M059J (cell line): ENCODE measurements at places on chromosomes 2 and 18.

DNA sequence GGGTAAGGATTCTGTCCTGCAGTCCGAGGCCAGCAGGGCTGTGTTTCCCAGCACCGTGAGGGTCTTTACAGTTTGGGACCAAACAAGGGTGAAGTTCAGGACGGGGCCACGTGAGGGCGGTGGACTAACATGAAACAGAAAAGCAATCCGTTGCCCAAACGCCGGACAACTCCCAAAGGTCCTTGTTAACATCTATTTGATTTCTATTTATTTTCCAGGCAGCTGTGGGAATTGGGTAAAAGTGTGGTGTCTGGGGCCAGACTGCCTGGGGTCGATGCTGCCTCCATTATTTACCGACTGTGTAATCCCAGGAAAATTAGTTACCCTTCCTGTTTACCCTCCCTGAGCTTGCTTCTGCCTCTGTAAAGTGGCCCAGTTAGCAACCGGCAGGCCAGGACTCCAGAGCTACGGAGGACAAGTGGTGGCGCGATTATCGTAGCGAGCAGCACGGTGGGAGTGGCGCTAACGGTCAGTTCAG, 66.3 kb upstream of the TCF7L1 start:
- peak; percentile 66 for DNase-seq

DNA sequence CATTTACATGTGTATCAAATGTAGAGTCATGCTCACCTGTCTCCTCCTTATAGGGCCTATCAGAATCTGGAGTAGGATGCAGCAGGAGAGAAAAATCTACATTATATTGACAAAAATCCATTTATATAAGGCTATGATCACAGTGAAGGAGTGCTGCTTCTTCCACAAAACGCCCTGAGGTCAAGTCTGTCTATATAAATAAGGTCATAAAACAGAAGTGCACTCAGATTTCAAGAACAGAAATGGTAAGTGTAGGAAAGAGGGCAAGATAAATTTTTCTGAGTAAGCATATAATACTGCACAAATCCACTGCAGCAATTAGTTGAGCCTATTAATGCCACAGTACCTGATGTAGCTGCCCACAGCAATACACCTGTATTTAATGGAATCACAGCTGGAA, 51.8 kb downstream of the COL5A2 start:
- DNase-seq: peak; percentile 51

GRCh38 chr2:3595404-3595803, 492 bp downstream of the COLEC11 start:
- no peak for DNase-seq

DNA sequence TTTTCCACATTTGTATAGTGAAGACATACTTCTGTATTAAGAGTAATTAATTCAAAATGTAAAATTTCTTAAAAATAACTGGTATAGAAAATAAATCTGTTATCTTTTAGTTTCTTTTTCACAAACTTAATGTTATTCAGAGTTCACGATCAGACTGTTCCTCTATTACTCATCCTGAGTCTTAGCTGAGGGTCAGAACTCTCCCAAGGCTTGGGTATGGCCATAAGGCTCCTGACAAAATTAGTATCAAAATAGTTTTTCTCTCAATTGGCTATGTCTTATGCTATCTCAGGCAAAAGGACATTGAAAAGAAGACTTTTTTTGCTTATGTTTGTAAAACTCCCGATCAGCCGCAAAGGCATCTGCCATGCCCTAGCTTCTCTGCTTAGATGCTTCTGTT, 56.1 kb upstream of the NAB1 start:
- DNase-seq: peak; percentile 19

DNA sequence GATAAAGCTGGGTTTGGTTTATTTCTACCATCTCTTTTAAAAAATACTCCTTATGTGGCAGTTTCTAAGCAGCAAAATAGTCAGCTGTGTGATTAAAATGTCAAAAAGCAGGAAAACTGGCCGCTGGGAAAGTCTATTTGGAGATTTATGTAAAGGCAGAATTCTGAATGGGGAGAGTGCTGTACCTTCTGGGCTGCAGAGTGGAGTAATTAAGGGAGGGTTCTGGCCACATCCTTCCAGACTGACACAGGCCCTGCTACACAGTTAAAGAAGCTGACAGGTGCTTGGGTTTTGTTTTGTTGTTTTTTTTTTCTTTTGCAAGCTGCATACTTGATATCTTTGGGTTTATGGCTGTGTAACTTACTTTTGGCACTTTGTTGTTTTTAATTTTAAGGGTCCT, 157.2 kb downstream of the WDSUB1 start:
- no peak for DNase-seq

DNA sequence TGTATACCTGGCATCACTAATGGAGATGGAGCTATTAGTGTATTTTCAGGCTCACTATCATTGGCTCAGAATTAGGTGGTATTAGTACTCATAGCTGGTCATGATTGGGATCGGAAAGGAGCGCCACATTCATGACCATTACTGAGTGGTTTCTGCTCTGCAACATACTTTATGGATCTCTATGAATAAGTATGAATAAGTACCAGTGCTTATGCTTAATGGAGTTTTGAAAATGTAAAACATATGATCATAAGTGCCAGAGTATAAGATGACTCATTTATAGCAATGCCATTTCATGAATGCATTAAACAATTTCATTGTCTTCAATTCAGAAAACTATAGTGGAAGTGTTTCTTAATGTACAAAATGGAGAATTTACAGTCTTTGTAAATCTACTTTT, 156.7 kb downstream of the GALNT3 start:
- no peak for DNase-seq

DNA sequence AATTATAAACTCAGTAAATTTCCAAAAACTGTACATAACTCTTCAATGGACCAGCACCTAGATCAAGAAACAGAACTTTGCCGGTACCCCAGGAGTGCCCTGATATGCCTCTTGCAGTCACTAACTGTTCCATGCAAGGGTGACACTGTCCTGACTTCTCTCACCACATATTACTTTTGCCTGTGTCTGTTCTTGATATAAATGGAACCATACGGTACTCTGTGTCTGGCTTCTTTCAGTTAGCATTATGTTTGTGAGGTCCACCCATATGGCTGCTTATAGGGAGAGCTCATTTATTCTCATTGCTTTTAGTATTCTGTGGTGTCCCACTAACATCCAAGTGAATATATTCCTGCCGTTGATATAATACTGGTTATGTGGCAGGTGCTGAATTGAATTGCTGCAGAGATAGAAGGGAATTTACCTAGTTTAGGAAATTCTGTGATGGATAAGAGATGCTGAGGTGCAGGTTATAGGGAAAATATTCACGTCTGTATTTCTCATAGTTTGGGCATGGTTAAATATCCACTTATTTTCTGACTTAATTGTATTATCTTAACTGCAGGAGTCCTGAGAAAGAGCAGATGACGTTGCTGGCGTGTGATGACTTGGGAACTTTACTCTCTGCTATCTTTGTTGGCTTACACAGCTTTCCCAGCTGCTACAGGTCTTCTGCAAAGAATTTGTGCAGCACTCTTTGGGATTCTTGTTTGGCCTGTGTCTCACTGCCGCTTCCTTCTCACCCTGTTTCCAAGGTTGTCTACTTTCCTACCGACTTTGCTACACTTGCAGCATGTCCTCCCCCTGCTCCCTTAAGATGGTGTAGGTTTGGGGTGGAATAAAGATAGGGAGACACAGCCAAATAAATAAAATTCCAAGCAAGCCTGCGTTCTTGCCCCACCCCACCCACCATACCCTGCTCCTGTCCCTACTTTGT, 107.9 kb downstream of the MAP4K4 start:
- DNase-seq: peak; percentile 58

GRCh38 chr2:127623388-127624319, 22.3 kb upstream of the GPR17 start:
- DNase-seq: peak; percentile 75

GRCh38 chr2:10863837-10864236, 47.9 kb upstream of the KCNF1 start:
- peak; percentile 25 for DNase-seq

- no peak for DNase-seq
Observed at GRCh38 chr18:40738321-40738880, 1216.6 kb upstream of the PIK3C3 start.

GRCh38 chr2:236959876-236960275, 125.8 kb upstream of the COPS8 start:
- no peak for DNase-seq

- DNase-seq: no peak
Observed at GRCh38 chr2:109080757-109081156, 48.2 kb upstream of the SH3RF3 start.

DNA sequence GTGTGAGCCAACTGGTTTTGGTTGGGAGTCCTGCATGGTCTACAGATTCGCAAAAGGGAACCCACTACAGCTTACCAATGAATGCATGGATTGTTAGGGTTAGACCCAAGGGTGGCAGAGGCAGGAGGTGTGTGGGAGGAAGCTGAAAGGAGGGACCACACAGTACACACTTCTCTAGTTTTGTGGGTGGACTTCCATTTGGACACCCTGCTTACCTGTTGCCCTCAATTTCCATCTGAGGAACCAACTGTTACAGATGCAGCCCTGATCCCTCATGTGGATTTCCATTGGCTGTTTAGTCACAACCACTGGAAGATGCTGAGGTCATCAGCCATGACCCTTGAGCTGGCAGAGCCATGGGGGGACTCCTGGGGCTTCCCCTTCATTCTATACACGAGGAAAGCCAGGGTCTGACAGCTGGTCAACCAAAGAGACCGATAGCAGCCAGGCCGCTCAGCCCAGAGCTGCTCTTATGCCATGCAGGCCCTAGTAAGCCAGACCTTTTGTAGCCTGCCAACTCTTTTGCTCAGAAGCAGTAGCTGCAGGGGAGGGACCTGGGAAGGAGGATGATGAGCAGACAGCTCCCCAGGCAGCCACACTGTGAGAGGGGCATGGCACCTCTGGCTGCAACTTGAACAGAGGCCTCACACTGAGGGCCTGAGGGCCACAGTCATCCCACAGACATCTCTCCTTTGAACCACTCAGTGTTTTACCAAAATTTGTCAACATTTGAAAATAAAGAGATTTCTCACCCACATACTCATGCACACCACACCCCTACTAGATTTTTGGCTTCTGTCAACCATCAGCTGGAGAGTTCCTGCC, 162.1 kb downstream of the SETBP1 start:
- DNase-seq: no peak

GRCh38 chr18:8605974-8606373, 3.3 kb upstream of the RAB12 start:
- DNase-seq: no peak

DNA sequence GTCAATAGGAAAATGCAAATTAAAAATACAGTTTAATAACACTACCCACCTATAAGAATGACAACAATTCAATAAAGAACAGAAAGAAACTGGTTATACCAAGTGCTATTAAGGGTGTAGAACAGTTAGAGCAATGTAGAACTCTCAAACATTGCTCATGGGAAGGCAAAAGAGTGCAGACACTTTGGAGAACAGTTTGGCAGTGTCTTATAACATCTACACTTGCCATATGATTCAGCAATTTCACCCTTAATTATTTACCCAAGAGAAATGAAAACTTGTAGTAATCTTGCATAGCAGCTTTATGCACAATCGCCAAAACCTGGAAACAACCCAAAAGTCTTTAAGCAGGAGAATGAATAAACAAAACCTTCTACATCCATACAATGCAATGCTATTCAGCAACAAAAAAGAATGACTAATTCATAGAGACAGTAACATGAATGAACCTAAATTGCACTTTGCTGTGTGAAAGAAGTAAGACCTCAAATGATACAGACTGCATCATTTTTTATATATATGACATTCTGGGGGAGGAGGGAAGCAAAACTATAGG, 455.2 kb downstream of the THSD7B start:
- DNase-seq: peak; percentile 46

DNA sequence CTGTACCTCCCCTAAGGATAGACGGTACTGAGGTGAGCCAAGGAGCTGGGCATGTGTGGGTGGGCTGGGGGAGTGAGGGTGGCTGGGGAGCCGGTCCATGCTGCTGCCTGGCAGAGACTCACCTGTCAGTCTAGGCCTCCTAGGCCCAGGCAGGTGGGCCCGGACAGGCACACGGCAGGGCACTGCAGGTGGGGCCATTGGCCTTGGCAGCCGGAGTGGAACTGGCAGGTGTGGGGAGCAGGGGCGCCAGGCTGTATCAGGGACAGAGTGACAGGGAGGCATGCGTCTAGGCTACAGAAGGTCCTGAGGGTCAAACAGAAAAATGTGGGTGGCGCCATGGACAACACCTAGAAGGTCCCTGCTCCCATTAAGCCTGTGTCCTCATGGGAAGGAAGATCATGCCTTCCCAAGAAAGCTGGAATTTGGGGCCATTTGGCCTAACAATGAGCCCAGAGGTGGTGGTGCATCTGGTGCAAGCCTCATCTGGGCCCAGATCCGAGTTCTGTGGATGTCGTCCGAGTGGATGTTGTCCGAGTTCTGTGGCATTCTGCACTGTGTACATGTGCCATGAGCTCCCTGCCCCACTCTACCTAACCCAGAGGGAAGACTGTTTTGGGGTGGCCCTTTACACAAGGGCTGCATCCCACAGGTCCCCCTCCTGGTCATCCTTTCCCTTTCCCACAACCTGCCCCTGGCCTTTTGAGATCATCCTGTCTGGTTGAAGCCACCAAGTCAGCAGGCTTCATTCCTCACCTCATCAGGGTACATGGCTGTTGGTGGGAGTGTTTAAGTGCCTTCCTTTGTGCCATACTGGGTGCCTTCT, 249.7 kb downstream of the GLI2 start:
- no peak for DNase-seq

- DNase-seq: no peak
Observed at GRCh38 chr2:81196383-81196851, 891.9 kb upstream of the LRRTM1 start.

- DNase-seq: peak; percentile 73
Observed at GRCh38 chr2:64482765-64483504, 29.0 kb downstream of the LGALSL start.

- DNase-seq: no peak
Observed at GRCh38 chr2:2717406-2717805, 386.3 kb upstream of the MYT1L start.

DNA sequence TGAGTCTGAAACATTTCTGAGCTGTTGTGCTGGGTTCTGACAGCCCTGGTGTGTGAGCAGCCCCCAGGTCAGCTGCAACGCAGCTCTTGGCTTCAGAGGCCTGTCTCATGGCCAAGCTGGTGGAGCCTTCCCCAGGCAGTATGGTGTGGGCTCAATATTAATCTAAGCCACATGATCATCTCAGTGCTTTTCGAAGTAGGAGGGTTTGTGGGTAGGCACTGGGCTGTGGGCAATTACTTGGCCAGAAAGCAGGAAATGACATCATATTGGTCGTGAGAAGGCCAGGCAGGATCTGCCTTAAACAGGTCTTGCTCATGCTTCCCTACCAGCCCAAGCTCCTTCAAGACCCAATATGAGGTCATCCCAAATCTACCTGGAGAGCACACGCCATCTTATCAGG, 26.9 kb downstream of the LOXHD1 start:
- peak; percentile 74 for DNase-seq

- no peak for DNase-seq
Observed at GRCh38 chr2:217797165-217797564, 205.6 kb downstream of the TNS1 start.

DNA sequence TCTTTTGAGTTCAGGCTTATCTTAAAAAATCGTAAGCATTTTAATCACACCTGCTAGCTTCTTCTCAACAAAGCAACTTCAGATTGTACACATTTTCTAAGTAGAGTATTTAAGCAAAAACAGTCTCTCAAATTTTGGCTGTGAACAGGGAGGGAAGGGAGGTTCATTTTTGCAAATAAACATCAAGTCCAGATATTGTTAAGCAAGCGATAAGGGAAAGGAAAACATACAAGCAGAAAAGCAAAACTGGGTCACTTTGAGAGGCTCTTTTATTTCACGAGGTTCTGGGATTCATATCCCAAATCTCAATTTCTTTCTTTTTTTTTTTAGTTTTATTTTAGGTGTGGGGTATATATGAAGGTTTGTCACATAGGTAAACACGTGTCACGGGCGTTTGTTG, 79.9 kb downstream of the SLC25A12 start:
- no peak for DNase-seq
